ENCODE measurements at places on chromosomes 1 and 21.

- DNase-seq, result no peak
Measured at GRCh38 chr1:235424092-235424491, 56.9 kb downstream of the TBCE start.

DNA sequence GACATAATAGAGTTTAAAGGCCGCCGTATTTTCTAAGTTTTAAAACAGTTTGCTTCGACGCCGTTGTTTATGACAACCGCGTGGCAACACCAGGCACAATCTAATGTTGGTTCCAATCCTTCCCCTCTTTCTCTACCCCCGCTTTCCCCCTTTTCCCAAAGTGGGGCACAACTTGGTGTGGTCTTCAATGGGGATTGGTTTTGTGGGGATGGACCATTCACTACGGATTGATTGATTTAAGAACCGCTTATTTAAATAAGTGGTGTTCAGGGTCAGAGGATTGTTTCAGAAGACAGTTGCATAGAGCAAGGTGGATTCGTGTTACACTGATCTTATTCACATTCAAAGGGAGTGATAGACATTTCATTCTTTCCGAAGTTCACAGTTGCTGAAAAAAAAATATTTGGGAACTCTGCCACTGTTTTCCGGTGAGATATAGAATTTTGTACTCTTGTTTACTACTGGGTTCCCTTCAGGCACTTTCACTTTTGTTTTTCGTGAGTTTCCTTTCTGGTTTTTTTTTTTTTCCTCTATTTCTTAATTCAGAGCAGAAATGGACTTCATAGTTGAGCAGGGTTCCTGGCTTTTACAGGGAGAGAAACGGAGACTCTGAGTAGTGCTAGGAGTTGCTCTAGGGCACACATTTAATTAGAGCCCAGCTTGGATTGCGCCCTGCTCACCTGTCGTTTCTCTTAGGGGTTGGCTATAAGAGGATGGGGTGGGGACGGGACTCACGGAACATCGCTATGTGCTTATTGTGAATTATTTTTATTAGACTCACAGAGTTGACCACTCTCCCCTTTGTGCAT lies 79.6 kb upstream of the AK4 start:
- no peak for DNase-seq

DNA sequence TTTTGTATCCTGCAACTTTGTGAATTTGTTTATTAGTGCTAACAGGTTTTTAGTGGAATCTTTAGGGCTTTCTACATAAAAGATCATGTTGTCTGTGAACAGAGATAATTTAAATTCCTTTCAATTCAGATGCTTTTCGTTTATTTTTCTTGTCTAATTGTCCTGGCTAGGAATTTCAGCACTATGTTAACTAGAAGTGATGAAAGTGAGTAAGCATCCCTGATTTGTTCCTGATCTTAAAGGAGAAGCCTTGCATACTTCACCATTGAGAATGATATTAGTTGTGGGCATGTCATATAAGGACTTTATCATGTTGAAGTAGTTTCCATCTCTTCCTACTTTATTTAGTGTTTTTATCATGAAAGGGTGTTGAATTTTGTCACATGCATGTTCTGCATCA lies 23.6 kb upstream of the TRIM67 start:
- no peak for DNase-seq

- DNase-seq, result no peak
Measured at GRCh38 chr1:6962478-6962995, 177.3 kb downstream of the CAMTA1 start.

DNA sequence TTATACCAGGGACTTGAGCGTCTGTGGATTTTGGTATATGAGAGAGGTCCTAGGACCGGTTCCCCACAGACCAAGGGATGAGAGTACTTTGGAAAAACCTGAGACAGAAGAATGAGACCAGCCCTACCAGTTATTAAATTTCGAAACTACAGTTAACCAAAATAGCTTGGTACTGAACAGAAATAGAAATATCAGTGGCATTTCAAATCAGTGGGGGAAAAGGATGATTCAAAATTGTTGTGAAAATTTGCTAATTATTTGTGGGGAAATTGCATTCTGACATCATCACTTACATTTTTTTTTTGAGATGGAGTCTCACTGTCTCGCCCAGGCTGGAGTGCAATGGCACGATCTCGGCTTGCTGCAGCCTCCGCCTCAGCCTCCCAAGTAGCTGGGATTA lies 8.2 kb downstream of the EXOC8 start:
- no peak for DNase-seq

- DNase-seq, result no peak
Measured at GRCh38 chr1:99180915-99181314, 83.4 kb upstream of the PLPPR4 start.

DNA sequence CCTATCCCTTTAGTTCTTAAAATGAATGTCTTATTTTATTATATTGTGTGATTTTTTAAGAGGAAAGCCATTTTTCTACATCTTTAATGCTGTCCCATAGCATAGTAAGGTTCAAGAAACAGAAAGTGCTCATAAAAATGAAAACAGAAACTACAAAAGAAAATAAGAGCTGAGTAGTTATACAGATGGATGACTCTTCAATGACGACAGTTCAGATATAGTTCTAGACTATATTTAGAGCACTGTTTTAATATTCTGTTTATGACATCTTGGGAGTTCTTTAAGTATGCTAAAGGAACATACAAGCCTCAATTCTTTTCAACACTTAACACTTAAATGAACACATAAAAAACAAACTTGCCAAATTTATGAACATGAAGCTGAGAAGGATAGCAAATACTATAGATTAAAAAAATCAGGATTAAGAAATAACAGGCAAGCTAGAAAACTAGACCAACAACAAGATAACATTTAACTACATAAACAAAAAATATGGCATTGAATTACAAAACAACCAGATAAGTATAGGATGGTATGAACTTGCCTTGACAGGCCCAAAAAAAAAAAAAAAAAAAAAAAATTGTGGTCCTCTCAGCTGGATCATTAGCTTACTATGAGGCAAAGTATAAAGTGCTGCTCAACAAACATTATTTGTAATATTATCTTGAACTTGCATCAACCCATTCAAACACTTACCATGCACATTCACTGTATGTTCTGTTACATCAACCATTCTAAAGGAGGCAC lies 87.9 kb downstream of the ZZZ3 start:
- DNase-seq, result no peak

DNA sequence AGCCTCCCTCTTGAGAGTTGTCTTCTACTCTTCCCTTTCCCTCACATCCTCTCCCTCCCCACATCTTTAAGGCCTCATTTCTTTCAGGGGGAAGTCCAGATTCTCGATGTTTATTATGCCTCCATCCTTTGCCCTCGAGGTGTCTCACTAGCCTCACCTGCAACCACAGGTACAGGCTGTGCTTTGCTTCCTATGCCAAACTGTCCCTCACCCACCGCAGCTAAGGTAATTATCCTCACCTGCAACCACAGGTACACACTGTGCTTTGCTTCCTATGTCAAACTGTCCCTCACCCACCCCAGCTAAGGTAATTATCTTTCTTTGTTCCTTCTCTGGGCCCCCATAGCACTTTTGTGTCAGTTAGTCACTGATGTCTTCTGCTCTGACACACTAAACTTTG lies 328.1 kb upstream of the SNX7 start:
- no peak for DNase-seq

DNA sequence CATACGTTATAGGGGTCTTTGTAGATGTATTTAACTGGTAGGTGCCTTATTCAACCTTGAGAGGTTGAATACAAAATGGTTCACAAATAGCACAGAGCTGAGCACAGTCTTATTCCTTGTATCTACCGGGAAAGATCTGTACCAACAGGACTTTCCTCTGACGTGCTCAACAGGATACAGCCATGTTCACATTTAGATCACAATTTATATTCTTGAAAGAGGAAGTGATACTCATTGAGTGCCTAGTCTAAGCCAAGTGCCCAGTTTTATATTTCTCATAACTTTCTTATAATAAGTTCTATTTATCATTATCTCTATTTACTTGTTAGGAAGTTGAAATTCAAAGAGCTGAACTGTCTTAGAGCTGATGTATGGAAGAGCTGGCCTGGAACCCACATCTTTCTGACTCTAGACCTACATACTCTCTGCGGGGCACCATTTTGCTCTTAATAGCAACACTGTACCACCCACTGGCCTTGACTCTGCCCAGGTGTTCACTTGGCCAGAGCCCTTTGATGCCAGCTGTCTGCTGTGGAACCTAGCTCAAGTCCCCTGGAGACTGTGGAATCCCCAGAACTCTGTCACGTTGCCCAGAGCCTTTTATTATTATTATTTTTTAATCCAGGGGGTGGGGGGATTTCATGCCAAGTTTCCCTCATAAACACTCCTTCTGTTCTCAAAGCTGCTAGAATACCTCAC lies 156.2 kb downstream of the TPR start:
- DNase-seq, result no peak
